ENCODE measurements at places on chromosomes 11 and 22.

- DNase-seq = no peak
Measured at GRCh38 chr11:60699284-60699691, at the start of gene MS4A8. TSS of gene MS4A8 (plus strand) at chr11:60699612. CDS start at chr11:60700861, 1,249 bp downstream.

GRCh38 chr11:68056317-68057285 lies 17.8 kb downstream of the TCIRG1 start:
- DNase-seq = no peak

DNA sequence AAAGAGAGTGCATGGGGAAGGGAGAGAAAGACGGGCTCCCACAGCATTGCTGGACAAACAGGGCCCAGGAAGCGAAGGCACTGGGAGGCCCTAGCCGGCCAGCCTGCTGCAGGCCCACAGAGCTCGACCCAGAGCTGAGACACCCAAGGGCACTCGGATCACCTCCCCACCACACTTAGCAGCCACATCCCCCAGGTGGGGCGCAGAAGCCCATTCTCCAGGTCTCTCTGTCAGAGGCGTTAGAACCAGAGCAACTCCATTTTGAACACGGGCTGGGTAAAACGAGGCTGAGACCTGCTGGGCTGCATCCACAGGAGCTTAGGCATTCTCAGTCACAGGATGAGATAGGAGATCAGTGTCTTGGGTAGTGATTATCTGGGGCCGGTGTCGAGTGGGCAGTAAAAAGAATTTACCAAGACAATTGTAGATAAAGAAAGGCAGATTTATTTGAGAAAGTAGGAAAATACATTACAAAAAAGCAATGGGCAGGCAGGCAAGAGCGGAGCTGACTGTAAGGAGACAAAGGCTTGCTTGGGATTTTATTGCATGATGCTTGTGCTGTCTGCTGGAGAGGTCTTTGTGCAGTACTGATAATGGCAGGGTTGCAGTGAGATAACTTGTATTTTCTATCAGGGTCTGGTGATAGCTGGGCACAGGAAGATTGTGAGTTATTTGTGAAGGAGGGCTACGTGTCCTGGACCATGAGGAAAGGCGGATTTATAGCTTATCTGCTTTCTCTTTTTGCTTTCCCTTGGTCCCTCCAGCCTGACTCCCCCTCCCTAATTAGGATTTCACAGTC lies 13.4 kb upstream of the CAPN5 start:
- DNase-seq = no peak

DNA sequence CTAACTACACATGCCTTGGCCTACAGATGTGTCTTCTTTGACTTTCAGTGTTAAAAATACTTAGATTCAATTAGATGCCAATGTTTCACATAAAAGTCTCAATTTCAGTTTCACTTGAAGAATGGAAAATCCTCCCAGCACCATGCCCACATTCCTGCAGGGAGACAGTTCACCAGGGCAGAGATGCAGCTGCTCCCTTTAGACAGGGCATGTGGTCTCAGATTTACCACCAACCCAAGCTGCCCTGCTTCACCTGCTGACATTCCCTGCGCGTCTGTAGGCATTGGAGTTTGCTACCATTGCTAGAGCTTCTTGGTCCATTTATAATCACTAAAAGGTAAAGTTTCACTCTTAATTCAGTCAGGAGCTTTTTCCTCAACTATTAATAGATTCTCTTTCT lies 113.9 kb downstream of the ARFGAP2 start:
- no peak for DNase-seq

GRCh38 chr11:36464720-36465119 lies 45.4 kb downstream of the TRAF6 start:
- DNase-seq = no peak

- DNase-seq = no peak
Measured at GRCh38 chr11:14551380-14551779, 31.2 kb upstream of the PSMA1 start.

DNA sequence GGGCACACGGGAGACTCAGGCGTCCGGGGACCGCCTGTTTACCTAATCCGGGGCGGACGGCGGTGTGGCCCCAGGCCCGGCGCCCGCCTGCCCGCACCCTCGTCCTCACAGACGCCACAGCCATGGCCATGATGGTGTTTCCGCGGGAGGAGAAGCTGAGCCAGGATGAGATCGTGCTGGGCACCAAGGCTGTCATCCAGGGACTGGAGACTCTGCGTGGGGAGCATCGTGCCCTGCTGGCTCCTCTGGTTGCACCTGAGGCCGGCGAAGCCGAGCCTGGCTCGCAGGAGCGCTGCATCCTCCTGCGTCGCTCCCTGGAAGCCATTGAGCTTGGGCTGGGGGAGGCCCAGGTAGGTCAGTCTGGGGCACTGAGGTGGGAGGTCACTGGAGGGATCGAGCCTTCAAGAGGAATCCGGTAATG lies 10.0 kb upstream of the RAB1B start:
- DNase-seq = no peak

DNA sequence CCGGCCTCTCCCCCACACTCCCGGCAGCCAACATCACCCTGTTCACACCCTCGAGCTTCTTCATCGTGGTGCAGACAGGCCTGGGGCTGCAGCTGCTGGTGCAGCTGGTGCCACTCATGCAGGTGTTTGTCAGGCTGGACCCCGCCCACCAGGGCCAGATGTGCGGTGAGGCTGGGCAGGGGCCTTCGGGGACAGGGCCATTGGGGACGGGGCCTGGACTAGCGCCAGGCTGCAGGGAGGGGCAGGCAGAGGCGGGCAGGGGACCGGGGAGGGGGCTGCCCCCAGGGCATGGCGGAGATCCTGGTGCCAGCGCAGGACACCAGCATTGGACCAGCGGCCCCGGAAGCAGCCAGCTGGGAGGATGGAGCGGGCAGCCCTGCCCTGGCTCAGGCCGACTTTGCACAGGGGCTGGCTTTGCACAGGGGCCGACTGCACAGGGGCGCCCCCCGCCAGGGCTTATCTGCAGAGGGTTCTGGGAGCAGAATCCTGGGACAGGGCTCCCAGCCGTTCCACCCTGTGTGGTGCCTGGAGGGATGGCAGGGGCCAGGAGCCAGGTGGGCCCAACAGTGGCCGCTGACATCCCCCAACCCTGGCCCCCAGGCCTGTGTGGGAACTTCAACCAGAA lies 8.6 kb downstream of the MUC5B start:
- DNase-seq = no peak

DNA sequence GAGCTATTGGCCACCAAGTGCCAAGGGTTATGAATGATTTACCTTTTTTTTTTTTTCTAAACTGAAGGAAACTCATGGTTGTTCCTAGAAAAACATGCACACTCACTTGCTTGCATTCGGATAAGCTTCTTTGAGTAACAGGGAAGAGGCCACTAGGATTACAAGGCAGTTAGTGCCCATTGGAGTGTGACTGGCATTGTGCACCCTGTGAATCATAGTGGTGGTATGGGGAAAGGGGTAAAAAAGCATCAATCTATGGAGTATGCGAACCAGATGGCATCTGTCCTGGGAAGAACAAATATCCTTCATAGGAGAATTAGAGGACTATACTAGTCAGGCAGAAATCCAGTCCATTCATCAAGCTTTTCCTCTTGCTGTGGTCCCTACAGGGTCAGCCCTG lies 24.2 kb downstream of the CD44 start:
- no peak for DNase-seq

- no peak for DNase-seq
Measured at GRCh38 chr22:42335839-42336378, 65.5 kb upstream of the TCF20 start.

- no peak for DNase-seq
Measured at GRCh38 chr11:87942786-87943185, 232.5 kb downstream of the RAB38 start.

DNA sequence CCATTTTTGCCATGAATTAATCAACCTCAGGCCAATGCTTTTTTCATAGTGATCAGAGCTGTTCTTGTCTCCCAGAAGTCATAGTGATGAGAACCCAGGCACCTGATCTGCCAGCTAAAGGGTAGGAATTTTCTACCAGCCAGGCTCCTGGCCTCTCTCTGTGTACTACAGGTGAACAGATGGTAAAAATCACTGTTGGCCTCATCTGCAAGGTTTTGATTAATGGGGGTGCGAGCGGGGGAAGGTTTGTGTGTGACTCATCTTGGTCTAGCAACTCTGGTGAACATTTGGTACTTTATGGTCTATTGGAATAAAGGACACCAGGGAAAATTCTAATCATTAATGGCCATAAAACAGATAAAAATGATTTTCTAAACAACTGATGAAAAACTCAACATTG lies 14.4 kb upstream of the APOL4 start:
- DNase-seq = no peak

DNA sequence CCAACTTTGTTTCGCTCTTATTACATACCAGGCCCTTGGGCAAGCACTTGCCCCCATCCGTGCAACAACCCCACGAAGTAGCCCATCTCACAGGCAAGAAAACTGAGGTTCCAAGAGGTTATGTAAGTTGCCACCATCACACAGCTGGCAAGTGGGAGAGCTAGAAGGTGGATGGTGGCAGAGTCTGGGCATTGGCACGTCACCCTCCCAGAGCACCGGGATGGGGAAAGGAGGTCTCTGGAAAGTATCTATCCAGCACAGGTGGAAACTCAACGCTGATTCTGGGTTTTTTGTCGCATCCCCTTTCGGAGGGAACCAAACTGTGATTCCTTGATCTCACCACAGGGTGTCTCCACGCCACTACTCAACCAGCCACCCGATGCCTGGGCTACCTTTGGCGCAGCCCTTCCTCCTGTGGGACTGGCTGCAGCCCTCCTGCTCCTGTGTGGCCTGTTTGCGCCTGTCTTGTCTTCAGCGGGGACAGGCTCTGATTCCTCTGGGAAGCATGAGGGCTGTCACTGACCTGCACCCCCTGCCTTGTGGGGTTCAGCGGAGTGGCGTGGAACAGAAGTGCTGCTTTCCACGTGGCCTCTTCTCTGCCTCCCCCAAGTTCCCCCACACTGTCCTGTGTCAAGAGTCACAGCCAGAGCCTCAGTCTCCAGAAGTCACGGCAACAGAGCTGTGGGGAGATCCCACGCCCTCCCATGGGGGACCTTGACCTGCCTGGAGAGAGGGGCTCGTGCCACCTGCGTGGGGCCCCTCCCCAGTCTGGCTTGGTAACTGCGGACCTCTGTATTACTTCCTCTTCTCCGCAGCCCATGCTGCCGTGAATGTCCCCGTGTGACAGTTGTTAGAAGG lies 34.4 kb upstream of the TRIM29 start:
- peak; percentile 36 for DNase-seq

- no peak for DNase-seq
Measured at GRCh38 chr22:30372915-30373314, 14.3 kb downstream of the RNF215 start.
